ENCODE measurements at places on chromosomes 12 and 14.

- DNase-seq, result no peak
Observed at GRCh38 chr12:105736498-105736897, 402.3 kb downstream of the NUAK1 start.

GRCh38 chr12:63905544-63905943 is 61.0 kb downstream of the SRGAP1 start:
- no peak for DNase-seq

DNA sequence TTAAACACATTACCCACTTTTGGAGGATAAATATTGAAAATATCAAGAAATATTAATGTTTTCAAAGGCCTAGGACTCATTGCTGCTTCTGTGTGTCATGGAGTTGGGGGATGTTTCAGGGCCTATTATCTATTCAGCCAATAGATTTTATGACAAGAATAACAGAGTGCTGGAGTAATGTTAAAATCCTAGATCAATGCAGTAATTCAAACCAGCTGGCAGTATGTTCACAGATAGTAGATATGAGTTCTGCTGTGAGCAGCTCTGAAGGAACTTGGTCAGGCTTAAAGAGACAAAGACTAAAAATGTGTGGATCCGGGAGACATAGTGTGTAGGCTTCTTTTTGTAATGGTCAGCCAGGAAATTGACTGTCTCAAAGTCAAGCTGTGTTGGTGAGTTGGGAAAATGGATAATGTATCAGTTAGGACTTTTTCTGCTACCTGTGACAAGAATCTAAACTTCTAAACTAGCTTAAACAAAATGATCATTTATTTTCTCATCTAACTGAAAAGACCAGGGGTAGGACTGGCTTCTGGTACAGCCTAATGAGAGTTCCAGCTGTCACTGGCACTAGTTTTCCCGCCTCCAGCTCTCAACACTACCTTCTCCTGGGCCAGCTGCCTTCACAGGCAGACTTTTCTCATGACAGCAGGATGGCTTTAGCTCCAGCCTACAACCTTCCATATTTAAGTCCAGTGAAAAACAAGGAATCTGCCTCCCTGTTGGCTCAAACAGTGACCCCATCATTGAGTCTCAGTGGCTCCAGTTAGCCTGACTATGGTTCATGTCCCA is 16.3 kb upstream of the POLR3B start:
- DNase-seq, result no peak

DNA sequence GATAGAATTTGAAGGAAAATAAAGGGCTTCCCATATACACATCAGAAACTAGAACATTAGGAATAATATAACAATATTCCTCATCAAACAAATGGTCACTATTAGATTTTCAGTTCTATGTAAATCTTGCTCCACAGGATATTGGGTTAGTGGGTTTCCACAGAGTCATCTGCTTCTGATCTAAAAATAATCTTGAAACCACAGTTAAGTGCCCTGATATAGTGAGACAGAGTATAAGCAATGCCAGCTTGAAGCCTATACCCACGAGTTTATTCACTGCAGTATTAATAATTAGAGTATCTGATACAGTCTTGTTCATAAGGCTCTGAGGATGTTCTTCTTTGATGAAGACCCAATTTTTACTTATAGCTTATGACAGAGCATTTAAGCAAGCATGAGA is 74.5 kb upstream of the ATF7IP start:
- DNase-seq, result no peak

- DNase-seq, result no peak
Observed at GRCh38 chr12:86741531-86741930, 485.3 kb upstream of the MGAT4C start.

GRCh38 chr12:114921781-114922180 is 237.8 kb upstream of the TBX3 start:
- no peak for DNase-seq

- DNase-seq, result no peak
Observed at GRCh38 chr14:67581643-67582042, 18.4 kb downstream of the PIGH start.

GRCh38 chr12:96902076-96902475 is 5.0 kb upstream of the NEDD1 start:
- no peak for DNase-seq

GRCh38 chr14:94175011-94175745 is 1.1 kb downstream of the PPP4R4 start:
- no peak for DNase-seq

Data from CD4-positive, alpha-beta T cell treated with Interleukin-4 for 4 hours (primary cell).